ENCODE measurements at places on chromosomes 5 and 9.

GRCh38 chr9:125513303-125513667, 193.7 kb downstream of the MAPKAP1 start:
- DNase-seq, result no peak

DNA sequence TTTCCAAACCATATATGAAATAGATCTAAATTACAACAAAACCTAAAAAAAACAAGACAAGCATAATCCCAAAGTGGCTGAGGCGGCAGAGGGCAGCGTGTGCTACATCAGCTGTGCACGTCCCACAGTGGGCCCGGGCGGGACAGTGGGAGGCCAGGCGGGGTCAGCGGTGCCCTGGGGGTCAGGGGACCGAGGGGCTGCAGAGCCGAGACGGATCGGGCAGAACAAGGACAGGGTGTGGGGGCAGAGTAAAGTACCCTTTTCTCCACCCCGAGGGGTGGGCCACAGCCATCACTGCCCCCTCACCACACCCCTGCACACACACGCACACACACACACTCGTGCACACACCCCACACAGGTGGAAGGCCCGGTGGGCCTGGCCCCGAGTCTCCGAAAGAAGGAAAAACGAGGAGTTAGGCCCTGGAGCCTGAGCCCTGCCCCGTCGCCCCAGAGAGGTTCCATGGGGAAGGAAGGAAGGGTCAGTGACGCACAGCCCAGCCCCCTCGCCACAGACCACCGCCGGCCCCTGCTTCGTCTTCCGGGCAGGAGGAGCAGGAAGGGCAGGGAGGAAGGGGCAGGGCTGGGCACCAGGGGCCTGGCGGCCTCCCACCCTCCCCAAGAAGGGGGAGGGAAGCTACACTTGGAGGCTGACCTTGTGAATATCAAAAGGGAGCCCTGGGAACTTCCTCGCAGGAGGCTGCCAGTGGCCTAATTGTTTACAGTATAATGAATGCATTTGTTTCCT, 49.6 kb upstream of the UBAC1 start:
- DNase-seq, result no peak

GRCh38 chr5:65391591-65391990, 90.1 kb downstream of the ADAMTS6 start:
- DNase-seq, result peak; percentile 10

DNA sequence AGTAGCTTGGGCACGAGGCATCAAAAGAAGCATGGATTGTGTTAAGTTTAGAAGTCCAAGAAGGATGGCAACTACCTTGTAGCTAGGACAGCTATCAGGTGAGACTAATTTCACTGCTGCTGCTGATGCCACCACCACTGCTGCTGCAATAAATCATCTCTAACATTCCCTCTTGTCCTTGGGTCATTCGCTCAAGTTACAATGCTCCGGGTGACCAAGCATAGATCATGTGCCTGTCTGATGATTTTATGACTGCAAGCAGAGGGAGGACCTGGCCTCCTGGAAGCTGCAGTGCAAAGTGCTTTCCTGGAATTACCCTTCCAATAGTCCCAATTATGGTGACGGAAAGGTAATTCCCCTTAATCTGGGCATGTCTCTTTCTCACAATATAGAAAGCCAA, 334.4 kb downstream of the PRELID2 start:
- DNase-seq, result no peak

GRCh38 chr5:149114403-149115312, 26.6 kb upstream of the ABLIM3 start:
- peak; percentile 57 for DNase-seq

GRCh38 chr9:79641070-79641469, 69.3 kb downstream of the TLE4 start:
- no peak for DNase-seq

DNA sequence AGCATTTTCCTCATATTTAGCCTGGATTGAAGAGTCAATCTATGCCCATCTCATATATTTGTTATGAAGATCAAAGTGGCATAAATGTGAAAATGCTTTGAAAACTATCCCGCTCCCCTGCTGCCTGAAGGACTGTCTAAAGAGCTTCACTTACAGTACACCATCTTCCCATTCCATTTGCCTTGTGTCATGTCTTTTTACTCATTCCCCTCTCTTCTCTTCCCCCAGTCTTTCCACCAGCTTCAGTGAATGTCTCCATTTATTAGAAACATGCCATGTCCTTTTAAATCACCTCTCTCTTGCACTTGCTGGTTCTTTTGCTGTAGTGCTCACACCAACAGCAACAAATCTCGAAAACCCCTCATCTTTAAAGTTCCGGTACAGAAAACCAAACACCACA, 192.7 kb upstream of the SGCD start:
- no peak for DNase-seq

DNA sequence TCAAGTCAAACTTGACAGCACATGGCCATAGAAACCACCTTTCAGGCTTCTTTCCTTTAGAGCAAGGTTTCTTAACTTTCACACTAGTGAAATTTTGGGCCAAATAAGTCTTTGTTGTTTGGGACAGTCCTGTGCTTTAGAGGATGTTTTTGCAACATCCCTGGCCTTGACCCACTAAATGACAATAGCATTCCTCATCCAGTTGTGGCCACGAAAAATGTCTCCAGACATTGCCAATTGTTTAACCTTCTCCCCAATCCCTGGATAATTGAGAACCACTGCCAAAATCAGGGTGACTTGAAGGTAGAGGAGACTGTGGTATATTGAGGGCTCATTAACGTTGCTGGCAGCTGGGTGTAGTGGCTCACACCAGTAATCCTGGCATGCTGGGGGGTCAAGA, 72.0 kb downstream of the ALDH1A1 start:
- no peak for DNase-seq

- no peak for DNase-seq
Measured at GRCh38 chr9:94791435-94791834, 64.9 kb downstream of the AOPEP start.
